Activated CD8-positive, alpha-beta T cell treated with anti-CD3 and anti-CD28 coated beads for 36 hours (primary cell): ENCODE measurements at places on chromosomes 2 and 18. TPM values are rescaled to one million over a fixed set of nuclear protein-coding genes. Genes with fewer than 3 reads are reported as not detected.

GRCh38 chr2:152407204-152407721 lies 72.3 kb downstream of the FMNL2 start:
- DNase-seq, result peak; percentile 5

- peak; percentile 43 for DNase-seq
Observed at GRCh38 chr18:2956056-2956455, 56.9 kb downstream of the LPIN2 start.

- no peak for DNase-seq
Observed at GRCh38 chr2:23002234-23002633, 382.7 kb upstream of the KLHL29 start.

DNA sequence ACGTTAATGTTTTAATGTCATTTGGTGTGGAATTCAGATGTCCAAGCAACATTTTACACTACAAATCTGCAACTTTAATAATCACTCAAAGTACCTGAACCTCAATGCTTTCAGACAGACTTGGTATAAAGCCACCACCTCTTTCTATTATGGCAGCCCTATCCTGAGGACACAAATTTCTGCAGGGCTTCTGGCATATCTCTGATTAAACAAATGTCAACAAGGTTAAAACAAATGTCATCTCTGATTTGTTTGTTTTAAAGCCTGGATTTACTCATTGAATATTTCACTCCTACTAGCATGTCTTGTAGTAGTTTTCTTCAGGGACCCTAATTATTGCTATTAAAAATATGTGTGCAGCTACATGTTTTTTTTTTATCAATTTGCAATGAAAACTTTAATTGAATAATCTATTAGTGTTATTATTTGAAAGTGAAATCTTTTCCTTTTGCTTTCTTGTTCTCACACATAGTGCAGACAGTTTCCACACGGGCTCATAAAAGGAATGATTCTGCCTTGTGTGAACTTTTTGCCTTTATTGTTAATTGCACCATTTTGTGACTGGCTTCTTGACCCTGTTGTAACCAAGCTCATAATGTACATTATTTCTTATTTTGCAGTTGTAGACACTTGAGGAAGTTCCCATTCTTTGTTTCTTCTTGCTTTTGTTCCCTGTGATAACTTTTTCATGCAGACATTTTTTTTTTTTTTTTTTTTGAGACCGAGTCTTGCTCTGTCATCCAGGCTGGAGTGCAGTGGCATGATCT lies 30.1 kb downstream of the IL37 start:
- DNase-seq, result no peak

- DNase-seq, result no peak
Observed at GRCh38 chr2:103986001-103986400, 867.9 kb upstream of the POU3F3 start.

DNA sequence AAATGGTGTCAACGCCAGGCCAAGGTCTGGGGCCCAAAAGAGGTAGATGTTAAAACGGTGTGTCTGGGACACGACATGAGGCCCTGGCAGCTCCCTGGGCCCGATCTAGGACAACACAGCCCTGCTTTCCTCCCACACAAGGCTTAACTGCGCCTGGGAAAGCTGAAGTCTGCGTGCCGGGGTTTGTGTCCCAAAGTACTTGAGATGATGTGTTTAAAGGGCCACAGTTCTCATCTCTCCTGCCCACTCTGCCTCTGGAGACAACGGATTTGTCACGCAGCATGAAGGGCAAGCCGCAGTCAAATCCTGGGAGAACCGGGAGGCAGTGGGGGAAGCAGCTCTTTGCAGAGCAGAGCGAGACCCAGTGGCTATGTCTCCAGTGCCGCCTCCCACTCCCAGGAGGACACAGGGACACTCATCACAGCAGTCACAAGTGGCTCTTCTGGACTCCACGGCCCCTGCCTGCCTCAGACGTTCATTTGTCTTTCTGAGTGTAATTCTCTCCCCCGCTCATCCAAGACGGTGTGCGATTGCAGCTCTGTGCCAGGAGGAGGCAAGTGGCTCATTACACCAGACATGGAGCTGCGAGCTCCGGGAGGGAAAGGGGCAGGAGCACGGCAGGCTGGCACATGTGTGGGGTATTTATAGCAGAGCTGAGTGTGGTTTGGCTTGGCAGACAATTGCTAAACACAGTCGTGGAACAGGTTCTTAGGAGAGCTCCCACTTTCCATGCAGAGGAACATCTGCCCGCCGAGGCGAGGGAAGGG lies 57.7 kb upstream of the SEMA4C start:
- no peak for DNase-seq

GRCh38 chr18:50507120-50507590 lies 52.7 kb upstream of the MAPK4 start:
- peak; percentile 19 for DNase-seq

DNA sequence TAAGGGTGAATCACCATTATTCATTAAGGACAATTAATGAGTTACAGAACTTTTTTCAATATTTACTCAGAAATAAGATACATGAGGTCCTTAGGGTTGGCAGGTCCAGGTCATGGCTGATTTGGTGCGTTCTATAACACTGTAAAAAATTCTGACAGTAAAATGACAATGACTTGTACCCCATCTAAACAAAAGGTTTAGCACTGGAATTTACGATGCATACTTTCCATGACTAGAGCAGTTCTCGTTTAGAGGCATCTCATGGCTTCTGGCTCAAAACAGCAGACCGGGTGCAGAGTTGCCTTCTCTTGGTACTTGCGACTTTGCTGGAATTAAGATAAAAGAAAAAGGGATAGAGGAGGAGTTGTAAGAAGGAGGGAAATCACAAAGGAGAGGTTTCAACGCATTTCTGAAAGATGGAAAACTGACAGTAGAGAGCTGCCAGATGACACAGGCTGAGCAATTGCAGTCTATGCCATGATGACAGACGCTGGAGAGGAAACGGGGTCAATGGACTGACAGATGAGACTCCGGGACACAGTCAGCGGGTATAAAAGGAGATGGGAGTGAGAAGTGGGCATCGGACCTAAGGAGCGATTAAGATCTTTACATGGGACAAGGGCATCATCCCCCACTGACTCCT lies 4.1 kb upstream of the CYS1 start:
- DNase-seq, result no peak

GRCh38 chr2:119005051-119005450 lies 63.1 kb downstream of the MARCO start:
- DNase-seq, result no peak

DNA sequence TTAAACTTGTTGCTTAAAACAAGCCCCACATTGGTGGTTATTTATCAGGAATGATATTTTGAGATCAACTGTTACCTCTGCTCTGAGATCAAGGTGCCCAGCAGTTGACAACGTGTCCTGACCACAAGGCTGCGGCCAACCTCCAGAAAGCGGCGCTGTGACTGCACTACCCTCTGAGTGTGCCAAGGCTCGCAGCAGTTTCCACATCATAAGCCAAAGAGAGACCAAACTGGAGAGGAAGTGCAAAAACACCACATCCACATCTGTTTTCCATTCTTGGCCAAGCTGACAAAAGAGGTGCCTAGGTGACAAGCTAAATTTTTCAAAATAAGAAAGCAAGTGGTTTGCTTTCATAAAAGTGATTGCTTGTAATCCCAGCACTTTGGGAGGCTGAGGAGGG lies 410.8 kb upstream of the POU3F3 start:
- DNase-seq, result peak; percentile 42

DNA sequence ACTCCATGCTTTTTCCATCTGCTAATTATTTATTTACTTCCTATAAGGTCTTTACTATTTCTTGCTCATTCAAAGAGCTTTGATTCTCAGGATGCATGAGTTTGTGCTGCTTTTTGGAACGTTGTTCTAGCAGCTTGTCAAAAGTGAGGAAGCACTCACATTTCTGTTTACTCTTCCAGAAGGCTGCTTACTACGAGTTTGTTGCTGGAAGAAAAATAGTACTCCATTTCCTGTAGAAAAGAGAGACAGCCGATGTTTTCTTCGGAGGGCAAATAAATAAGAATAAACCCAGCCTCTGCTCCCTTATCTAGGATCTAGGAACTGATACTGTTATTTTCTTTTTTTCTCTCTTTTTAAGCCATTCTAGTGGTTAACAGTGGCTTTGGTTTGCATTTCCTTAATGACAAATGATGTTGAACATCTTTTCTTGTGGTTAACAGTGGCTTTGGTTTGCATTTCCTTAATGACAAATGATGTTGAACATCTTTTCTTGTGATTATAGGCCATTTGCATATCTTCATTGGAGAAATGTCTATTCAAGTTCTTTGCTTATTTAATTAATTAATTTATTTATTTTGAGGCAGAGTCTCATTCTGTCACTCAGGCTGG lies 20.5 kb downstream of the CYP27A1 start:
- DNase-seq, result no peak

DNA sequence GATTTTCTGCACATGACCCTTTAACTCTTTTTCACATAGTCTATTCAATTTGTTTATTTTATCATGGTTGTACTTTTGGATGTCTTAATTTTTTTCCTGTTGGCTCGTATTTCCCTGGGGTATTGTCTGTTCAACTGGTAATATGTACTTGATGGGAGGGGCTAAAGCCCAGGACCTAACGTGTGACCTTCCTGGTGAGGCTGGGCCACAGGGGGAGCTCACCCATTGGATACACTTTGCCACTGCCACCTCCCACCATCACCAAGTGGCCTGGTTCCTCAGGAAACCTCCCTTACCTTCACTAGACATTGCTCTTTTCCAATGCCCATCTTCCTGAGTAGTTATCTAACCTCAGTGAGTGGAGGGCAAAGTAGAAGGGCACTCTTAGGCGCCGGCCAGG lies 143.9 kb upstream of the LTBP1 start:
- no peak for DNase-seq

GRCh38 chr2:128732976-128733431 lies 414.3 kb upstream of the HS6ST1 start:
- no peak for DNase-seq

DNA sequence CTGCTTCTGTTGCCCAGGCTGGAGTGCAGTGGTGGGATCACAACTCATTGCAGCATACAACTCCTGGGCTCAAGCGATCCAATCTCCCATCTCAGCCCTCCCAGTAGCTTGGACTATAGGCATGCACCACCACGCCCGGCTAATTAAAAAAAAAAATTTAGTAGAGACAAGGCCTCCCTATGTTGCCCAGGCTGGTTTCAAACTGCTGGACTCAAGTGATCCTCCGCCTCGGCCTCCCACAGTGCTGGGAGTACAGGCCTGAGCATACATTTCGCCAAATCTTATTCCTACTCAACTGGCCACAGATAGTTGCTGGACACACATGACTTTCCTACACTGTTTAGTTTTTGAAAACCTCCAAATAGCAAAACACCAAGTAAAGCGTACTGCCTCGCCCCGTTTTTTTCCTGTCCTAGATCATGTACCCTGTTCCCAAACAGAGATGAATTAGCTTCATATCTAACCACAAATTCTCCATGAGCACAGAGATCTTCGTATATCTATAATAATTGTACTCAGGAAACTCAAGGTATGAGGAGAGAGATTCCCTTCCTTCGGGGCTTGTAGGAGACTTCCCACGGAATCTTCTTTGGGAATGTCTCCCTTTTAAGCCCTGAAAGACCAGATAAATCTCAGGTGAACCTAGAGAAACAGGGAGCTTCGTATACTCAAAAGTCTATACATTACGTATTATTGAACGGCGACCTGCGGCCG lies 598 bp upstream of the C2orf69 start:
- DNase-seq, result no peak

DNA sequence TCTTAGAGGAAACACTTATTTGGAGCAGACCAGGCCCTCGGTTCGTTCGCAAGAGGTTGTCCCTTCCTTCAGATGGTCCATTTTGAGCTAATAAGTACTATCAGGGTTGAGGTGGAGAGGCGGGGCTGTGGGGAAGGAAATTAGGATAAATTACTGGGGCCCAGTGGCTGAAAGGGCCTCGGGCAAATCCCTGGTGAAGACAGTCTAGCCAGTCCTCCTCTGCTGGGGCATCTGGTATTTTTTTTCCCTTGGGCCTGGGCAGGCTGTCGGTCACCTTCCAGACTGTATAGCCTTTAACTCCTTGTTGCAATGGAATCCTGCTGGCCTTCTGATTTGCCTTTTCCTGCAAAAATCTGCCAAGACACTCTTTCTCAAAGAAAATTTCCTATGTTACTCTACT lies 1.7 kb upstream of the MYO3B start:
- DNase-seq, result no peak

DNA sequence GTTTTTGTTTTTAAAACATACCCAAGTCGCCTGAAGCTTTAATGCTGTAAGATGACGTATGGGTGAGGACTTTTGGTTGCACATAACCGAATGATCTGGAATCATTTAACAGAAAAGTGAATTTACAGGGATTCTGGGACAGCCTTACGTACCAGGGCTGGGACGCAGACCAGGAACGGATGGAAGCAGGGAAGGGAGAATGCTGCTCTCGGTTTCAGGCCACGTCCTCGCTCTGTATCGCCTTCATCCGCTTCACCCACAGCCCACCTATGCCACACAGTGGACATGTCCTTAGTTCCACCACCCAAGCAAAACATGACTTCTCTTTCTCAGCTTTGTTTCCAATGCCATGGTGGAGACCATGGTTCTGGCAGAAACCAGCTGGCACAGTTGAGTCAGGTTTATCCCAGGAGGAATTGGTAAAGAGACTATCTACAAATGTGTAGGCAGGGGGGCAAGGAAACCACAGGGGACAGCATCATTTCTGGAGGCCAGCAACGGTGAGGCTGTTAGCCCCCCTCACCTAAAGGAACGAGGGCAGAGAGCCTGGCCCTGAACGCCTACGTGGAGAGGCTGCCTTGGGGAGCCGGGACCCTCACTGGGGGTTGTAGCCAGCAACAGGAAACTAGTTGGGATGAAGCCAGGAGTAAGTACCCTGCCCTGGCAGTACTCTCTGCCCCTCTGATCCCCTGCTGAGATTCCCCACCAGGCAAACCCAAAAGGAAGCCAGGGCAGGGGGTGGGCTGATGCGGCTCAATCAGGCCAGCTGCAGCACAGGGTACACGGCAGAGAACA lies 132.5 kb downstream of the NDUFA10 start:
- no peak for DNase-seq

DNA sequence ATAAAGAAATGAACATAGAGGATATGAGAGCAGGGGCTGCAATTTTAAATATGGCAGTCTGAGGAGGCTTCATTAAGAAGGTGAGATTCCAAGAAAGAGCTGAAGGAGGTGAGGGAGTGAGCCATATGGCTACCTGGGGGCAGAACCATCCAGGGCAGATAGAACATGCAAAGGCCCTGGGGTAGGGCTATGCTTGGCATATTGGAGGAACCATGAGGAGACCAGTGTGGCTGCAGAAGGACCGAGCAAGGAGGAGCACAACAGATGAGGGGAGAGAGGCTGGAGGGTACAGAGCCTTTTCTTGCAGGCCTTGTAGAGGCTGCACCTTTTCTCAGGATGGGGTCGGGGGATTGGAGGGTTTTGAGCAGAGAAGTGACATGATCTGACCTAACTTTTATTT lies 69.5 kb upstream of the GATA6 start:
- no peak for DNase-seq

DNA sequence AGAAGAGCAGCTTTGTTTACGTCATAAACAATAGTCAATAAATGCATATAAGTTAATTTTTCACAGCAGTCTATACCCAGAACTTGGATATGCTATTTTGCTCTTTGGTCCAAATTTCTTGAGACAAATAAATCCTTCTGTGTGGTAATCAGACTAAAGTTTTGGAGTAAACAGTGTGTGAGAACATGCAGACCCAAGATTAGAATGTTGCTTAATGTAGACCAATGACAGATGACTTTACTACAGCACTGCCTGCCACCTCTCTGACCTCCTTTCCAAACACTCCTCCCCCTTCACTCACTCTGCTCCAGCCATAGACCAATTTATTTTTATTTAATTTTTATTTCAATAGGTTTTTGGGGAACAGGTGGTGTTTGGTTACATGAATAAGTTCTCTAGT lies 115.3 kb upstream of the TANK start:
- no peak for DNase-seq

The C2orf66 gene
- total RNA-seq, result not detected

The TANK gene
- 49.2 TPM for total RNA-seq

The HOXD13 gene
- total RNA-seq, result not detected

The VIL1 gene
- total RNA-seq, result not detected

The CFC1 gene
- not detected for total RNA-seq

The DNER gene
- total RNA-seq, result not detected
